ENCODE measurements at places on chromosomes 6 and 20.
A peak's percentile ranks its signal among the peaks of the same experiment; 100 is the strongest.

DNA sequence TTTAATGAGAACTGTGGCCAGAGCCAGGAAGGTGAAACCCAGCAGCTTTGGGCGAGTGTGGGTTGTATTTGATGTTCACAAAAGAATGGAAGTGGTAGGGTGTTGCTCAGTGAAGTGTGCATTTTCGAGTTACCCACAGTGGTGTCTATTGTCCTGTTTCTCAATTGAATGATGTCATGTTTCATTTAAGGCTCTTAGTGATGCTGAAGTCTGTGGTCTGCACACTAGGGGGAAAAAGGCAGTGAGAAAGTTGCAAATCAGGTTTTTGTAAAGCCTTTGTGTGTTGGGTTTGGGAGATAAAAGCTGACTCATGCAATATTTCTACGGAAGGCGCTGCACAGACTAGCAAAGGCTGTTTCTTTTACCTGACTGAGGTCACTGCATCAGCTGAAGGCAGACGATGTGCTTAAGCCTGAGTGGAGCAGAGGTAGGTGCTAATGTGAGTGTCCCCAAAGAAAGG, 121.1 kb downstream of the PLEKHG1 start:
- ATAC-seq = peak; percentile 87

DNA sequence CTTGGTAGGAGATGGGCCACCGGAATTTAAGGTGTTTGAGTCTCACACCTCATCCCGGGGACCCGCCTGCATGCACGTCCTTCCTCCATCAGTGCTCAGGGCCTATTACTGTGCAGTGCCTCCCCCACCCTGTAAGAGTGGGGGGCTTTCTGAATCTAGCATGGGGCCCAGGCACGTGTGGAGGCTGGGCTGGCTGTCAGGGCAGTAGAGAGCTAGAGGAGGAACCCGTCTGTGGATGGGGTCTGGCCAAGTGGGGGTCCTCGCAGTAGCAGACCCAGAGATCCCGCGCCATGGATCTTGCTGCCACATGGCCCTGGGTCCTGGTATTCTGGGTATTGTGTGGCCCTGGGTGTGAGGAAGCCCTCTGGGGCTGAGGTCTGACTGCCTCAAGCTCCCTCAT, 42.9 kb downstream of the SRC start:
- no peak for ATAC-seq

GRCh38 chr6:149212206-149212605, 105.3 kb upstream of the TAB2 start:
- peak; percentile 62 for ATAC-seq

- ATAC-seq = peak; percentile 98
These were observed 106.3 kb upstream of the RIPOR2 start for GRCh38 chr6:25042036-25042521.

DNA sequence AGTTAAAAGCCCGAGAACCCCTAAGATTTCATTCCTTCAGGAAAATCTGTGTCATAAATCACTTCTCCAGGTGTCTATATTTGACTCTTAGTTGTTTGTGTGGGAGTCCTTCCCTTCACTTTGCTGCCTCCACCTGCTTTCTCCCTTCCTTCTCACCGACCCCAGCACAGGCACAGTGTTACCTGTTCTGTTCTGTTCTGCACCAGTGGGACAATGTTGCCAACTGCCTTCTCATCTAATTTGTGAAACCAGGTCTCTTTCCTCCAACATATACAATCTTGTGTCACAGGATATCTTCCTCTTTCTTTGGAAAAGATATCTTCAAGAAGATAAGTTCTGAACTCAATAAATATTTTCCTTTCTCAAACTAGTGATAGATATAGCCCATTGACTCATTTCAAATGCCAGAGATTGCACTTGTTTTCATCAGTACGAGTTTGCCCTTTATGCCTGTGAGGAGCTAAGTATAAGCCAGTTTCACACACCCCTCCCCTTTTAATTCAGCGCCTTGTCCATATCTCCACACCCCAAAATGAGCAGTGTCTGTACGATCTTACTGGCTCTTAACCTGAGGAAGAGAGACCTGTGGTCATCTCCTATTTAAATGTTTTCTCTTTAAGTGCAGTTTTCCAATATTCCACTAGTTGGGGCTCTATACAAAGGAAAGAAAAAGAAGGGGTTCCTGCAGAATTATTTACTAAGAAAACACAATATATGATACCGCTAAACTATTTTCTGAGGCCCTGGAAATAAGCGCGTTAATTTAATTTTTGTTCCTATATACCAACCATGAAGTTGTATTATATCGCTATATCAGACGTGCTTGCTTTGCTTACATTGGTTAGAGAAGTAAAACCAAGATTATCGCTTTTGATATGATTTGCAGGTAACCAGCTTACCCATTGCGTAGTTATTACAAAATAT, 81.6 kb upstream of the PREP start:
- ATAC-seq = peak; percentile 49

- peak; percentile 3 for ATAC-seq
These were observed 35.2 kb downstream of the HFE start for GRCh38 chr6:26122402-26122792.

DNA sequence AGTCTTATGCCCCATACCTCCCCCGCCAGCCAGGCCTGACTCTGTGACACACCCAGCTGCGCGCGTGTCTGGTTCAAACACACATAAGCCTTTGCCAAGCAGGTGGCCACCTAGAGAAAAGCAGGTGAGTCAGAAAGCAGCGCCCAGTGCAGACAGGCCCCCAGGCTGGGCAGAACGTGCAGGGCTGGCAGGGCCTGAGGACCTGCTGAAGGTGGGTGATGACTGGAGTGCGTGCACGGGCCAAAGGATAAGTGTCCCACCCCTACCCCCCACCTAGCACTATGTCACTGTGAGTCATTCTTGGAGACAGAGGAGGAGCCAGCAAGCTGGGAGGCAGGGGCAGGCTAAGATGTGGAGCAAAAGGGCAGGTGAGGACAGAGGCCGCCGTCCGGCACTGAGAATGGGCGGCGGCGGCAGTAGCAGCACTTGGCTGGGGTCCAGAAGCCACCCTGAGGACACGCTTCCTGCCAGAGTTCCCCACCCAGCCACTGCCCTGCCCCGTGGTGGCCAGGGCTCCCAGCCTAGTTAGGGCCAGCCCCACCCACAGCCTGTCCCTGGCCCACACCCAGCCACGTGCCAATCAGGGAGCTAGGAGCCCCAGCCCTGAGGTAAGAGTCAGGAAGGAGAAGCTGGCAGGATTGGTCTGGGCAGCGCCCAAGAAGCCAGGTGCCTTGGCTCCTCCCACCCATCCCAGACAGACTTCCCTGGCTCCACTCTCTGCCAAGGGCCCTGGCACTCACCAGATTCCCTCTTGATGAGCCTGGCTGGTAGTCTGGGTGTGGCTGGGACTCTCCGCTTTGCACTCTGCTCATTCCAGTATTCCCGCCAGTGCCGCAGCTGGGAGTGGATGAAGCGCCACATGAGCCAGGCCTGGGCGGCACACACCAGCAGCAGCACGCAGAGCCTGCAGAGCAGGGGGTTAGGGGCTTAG, 72.7 kb downstream of the TRAM2 start:
- peak; percentile 77 for ATAC-seq

Measured in motor neuron (in vitro differentiated cells).